ENCODE measurements at places on chromosomes 5 and 9.

DNA sequence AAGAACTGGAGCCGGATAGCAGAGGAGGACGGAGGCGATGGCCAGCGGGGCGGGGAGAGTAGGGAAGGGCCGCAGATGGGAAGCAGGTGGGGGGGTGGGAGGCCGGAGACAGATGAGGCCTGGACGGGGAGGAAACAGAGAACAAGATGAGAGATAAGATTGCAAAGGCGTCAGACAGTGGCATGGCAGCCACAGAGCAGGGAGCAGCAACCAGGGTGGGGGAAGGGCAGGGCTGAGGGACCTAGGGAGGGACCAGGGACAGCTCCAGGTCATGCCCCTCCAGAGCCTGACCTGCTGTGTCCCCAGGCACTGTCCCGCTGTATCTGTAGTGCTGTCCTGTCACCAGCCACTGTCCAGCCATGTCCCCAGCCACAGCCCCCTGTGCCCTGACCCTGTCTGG is 49.6 kb upstream of the LMX1B start:
- no peak for DNase-seq

- DNase-seq = no peak
Measured at GRCh38 chr5:36640949-36641348, 34.5 kb downstream of the SLC1A3 start.

- no peak for DNase-seq
Measured at GRCh38 chr5:104247260-104247659, 684.7 kb upstream of the NUDT12 start.

GRCh38 chr9:114086607-114087006 is 8.5 kb upstream of the AMBP start:
- no peak for DNase-seq

GRCh38 chr9:104987743-104988142 is 59.8 kb upstream of the ABCA1 start:
- no peak for DNase-seq

GRCh38 chr9:89865357-89865756 is 260.5 kb downstream of the GADD45G start:
- no peak for DNase-seq

DNA sequence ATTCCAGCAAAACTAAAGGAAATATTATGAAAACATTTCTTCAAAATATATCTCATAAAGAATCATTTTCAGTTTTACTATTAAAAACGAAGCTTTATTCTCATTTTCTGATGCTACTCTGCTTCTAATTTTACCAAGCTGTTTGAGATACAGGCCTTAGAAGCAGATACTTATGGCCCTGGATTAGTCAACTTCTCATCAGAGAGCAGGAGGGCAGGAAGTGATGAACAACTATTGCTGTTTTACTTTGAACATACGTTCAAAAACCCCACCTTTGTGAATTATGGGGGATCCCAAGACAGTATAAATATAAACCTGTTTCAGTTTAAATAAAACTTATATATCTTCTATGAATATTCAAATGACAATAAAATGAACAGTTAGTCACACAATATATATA is 16.0 kb downstream of the MPDZ start:
- DNase-seq = no peak

DNA sequence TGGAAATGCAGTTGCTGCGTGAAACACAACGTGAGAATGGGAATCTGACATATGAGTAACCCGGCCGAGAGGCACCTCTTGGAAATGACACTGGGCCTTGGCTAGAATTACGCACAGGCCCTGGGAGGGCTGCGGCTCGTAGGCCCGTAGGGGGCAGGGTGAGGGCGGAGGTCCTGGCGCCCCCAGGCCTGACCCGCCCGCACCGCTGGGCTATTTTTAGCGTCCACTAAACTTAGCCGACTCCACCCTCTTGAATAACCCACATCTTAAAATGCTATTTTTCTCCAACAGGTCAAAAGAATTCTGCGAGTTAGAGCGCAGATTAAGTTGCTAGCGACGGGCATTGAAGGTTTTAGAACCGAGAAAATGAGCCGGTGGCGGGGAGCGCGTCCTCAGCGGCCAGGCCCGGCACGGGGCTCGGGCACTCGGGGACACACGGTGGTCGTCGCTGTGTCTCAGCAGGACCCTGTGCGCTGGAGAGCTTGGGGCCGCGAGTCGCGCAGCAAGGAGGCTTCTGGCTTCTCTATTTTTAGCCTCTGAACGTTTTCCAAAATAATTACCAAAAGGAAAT is 168.5 kb downstream of the AUH start:
- no peak for DNase-seq

- DNase-seq = no peak
Measured at GRCh38 chr5:175652741-175653663, 4.9 kb upstream of the HRH2 start.

- DNase-seq = no peak
Measured at GRCh38 chr5:175116466-175117048, 327.4 kb downstream of the DRD1 start.

DNA sequence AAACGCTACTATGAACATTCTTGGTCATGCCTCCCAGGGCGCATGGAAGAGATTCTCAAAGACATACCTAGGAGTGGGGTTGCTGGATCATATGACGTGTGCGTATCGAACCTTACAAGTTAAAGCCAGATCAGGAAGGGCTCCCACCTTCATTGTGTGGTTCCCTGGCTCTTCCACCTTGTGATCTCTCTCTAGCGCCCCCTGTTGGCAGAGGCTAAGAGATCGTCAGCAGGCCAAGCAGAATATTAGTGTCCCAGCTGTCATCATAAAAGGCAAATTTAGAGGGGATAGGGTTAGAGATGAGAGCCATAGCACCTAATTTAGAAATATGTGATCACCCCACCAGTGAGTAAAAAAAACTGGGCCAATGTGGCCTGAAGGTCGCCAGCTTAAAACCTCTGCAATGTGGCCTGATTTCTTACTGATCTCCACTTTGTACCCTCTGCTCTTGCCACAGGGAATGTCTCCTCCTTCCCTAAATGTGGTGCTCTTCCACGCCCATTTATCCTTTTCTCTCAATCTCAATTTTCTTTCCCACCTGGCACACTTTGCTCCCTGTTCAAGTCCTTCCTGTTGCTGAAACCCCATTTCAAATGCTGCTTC is 91.7 kb upstream of the SHB start:
- peak; percentile 35 for DNase-seq

DNA sequence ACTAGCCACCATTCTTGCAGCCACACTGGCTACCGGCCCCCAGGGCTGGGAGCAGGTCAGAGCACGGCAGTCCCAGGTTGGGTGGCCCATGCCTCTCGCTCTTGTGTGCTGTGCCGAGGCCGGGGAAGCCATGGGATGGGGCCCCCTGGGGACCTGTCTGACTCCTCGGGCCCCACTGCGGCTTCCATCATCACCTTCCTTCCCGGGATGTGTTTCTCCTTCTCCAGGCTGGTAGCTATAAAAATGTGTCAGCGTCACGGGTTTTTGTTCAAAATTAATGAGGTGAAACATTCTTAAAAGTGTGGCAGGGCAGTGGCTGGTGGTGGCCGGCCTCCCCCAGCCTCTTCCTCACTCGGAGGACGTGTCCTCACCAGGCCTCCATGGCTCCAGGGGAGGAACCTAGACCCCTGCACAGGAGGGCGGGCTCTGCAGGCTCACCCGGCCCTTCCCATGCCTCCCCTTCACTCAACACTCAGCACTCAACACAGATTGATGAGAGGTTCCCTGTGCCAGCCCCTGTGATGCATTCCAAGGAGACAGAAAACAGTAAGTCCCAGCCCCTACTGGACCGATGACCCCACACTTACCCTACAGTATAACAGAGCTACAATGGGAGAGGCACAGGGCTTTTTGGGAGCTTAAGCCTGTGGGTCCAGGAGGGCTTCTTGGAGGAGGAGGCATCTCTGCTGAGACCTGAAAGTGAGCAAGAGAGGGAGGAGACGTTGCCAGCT is 43.2 kb downstream of the PTGES start:
- no peak for DNase-seq

DNA sequence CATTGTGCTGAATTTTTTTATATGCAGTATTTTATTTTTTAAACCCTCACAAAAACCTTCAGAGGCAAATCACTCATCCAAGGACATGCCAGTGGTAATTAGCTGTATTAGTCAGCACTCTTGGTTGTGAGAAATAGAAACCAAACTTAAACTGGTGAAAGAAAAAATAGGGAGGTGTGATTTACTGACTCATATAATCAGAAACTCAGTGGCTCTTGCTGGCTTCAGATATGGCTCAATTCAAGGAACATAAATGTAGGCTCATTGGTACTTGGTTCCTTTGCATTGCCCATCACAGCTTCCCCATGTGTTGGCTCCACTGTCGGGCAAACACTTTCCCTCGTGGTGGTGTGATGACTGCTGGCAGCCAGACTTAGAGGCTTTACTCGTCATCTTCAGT is 497.2 kb downstream of the MAT2B start:
- DNase-seq = no peak

GRCh38 chr9:128781187-128782070 is 5.6 kb upstream of the TBC1D13 start:
- DNase-seq = no peak

DNA sequence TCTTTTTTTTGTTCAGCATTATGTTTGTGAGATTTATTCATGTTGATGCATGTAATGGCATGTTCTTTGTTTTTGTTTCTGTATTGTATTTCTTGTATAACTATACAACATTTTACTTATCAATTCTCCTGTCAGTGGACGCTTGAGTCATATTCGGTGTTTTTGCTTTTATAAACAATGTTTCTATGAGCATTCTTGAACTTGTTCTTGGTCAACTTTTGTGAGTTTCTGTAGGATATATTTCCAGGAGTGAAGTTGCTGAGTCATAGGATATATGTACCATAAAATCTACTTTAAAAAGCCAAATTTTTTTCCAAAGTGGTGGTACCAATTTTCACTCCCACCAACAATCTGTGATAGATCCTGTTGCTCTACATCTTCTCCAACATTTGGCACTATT is 104.8 kb downstream of the VCAN start:
- DNase-seq = no peak

- DNase-seq = no peak
Measured at GRCh38 chr5:127650649-127651048, 1.8 kb downstream of the CTXN3 start.

DNA sequence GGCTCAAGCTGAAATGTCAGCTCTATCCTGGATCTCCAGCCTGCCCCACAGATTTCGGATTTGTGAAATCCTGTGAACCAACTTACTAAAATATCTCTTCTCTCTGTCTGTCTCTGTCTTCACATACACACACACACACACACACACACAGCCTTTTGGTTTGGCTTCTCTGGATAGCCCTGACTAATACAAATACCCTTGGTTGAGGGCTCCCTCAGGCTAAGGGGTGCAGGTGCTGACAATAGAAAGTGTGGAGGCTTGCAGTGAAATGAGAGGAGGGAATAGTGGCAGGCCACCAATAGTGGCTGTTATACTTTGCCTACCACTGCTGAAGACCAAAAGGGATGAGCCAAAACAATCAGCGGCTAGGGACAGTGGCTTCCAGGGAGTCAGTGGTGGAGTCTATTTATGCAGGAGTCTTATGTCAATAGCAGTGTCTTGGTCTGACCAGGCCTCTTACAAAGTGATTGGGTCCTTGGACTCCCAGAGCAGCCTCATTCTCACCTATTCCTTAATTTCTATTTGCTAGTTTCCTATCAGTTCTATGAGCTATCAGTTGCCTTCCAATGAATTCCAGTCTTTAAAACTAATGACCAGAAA is 93.2 kb upstream of the GAS1 start:
- DNase-seq = no peak

DNA sequence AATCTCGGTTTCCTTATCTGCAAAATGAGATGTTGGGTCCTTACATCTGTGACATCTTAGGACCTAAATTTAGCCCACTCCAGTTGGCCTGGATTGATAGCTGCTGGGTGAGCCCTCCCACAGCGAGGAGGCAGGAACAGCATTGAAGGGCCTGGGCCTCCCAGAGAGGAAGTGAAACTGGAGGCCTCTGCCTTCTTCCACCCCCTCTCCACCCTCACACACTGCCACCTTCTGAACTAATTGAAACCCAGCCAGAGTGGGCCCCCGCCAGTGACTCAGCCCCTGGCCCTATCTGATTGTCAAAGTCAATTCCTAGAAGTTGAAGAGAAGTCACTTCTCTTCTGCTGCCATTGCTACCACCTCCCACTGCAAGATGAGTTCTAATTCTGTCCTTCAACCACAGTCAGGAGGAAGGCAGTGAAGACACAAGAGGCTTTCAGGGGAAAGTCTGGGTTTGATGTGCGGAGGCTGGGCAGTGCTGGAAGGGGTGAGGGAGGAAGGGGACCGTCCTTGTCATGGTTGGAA is 55.2 kb upstream of the NEK6 start:
- no peak for DNase-seq

- no peak for DNase-seq
Measured at GRCh38 chr5:68086857-68087256, 128.7 kb upstream of the PIK3R1 start.

GRCh38 chr5:1378866-1379659 is 34.2 kb upstream of the CLPTM1L start:
- no peak for DNase-seq

DNA sequence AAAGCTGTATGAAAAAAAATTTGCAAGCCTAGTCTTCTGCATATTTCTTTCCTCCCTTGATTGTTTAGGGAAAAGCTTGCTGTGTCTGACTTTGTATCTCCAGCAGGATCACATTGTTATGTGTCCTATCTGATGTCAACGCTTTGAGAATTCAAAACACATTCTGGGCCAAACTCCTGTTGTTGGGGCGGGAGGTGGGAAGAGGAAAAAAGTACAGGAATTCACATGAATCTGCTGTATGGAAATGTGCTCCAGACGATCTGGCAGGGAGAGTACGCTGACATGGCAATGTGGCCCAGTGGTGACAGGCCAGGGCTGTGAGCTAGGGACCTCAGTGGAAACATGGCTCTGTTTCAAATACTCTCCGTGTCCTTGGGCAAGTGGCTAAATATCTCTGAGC is 87.4 kb upstream of the GNA14 start:
- DNase-seq = no peak

- no peak for DNase-seq
Measured at GRCh38 chr5:134555223-134555889, 29.9 kb downstream of the JADE2 start.

DNA sequence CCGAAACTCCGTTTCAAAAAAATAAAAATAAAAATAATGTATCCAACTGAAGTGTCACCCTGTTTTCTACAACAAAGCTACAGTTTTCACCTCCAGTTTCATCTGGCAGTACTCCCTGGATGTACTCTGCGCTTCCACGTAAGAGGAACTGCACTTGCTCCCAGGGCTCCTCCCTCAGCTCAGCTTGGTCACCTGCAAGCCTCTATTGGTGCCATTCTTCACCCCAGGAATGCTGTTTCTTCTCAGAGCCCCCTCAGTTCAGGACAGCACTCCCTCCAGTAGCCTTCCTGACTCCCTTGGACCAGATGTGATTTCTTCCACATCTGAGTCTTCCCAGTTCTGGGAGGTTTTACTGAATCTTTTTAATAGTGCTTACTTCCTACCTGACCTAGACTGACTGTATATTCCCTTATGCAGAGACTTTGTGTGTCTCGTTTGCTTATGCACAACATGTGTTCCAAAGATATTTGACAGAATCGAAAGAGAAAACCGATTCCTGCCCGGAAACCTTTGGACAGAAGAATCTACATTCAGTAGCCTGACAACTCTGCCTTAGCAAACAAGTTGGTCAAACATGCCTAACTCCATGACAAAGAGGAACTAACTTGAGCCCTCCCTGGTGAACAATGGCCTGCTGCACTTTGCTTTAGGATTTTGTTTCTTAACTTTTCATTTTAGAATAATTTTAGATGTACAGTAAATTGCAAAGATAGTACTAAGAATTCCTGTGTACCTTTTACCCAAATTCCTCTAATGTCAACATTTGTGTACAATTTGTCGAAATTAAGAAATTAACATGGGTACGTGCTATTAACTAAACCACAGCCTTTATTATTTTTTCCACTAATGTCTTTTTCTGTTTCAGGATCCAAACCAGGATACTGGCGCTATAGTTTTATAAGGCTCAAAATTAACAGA is 814 bp downstream of the CCDC125 start:
- DNase-seq = no peak

- no peak for DNase-seq
Measured at GRCh38 chr9:98332405-98332831, 77.0 kb upstream of the TBC1D2 start.

Measured in NCI-H1092 (cell line).